MM.1S (cell line): ENCODE measurements at places on chromosomes 1 and 21.

DNA sequence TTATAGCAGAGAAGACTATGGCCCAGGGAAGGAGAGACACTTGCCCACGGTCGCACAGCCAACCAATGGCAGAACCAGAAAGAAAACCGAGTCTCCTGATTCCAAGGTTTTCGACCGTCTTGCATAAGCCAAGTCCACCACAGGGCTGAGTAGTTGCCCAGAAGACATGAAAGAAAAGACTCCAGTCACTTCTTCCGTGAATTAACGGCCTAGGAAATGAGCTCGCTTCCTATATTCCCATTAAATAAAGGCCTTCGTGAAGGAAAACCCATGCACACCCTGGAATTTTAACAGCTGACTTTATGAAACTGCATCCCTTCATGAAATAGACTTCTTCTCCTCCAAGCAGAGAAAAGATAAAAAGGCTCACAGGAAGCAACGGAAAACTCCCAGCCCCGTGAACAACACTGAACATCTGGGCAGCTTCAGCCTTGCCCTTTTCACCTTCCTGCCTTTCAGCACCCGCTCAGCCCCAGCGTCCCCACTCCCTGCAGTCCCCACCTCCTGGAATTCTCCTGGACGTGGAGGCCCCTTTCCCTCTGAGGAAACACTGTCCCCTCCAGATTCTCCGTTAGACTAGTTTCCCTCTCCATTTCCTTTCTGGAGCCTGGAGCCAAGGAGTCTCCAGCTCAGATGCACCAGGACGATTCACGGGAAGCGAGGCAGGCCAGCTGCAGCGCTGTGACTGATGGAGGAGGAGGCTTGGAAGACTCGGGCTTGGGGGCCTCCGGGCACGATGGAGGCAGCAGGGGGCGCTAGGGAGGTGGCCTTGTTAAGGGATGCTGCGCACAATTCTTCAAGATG, 2.7 kb upstream of the MYOC start:
- peak; percentile 50 for DNase-seq

DNA sequence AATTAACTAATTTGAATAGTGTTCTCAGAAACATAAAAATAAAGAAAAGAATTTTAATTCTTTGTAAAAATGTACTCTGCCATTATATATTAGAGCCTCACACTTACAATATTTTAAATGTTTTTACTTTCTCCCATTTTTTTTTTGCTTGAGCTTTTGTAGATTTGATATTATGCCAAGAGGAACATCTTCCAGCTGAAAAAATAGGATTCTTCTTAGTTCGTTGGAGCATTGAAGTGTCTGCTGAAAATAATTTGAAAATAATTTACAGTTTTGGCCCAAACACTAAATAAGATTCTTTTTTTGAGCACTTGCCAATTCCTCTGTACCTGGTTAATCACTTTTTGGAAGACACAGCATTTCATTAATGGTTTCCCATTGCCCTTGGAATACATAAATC, 175.0 kb upstream of the COL11A1 start:
- DNase-seq: no peak

- DNase-seq: no peak
Measured at GRCh38 chr1:182206626-182207239, 145.2 kb upstream of the ZNF648 start.

DNA sequence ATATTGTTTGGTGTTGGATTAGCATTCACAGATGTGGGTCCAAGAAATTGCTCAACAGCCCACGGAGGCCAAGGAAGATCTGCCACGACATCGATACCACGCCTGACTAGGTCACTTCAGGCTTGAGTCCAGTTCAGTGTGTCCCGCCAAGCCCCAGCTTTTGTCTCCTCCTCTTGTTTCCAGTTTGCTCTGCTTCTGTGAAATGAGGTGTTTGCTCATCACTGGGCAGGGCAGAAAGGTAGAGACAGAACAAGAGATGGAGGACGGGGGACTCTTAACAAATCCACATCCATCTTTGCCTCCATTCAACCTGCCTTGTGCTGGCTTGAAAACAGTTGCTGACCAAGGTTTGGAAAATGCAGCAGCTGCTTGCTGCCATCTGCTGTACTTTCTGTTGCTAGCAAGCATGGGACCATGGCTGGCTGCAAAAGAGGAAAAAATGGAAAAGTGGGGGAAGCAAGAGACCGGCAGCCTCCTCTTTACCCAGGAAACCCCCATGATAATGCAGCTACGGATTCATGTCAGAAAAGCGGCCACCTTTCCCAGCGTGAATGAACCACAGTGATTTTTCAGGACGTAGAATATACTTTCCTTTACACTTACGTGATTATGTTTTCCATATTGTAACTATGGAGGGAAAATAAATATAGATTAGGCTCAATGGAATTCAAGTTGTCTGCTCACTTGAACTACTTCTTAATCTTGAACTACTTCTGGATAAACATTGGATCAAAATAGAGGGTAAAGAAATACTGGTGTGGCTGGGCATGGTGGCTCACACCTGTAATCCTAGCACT, 80.2 kb upstream of the GREM2 start:
- peak; percentile 54 for DNase-seq

DNA sequence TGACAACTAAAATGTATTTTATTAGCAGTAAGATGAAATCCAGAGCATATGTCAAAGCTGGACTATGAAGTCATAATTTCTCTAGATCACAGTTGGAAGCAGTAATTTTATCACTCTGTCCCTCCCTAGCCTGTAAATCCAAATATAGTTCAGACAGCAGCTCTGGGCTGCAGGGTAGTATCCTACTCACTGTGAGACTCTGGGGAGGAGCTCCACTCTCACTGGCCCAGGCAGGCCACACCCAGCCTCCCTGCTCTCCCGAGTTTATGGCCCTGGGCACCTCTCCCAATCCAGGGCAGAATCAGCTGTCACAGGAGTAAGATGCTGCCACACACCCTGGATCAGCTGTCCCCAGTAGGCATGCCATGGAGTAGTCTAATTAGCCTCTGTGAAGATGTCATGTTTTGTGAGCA, 131.1 kb downstream of the HLCS start:
- no peak for DNase-seq

DNA sequence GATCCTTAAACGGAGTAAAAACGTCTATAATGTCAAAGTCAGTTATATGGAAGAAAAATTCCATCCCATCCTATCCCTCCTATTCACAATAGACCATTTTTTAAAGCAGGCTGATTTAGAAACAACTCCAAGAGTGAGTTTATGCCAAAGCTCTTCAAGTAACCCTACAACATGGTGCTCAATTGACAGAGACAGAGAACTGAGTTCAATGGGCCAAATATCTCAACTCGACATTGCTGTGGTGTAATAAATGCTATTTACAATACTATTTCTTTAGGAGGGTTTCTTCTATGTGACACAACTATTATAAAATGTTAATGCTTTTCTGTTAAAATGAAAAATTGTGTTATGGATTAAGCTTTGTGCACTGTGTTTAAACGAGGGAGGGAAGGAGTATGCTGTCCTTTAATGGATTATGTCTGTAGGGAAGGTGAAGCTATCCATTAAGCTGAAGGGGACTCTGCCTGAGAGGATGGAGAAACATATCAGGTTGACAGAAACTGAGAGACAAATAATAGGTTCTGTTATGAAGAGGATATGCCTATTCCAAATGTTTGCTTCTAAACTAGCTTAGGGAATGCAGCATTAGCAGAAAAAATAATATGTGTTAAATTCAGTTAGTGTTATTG, 362.5 kb upstream of the CHRM3 start:
- DNase-seq: no peak

- no peak for DNase-seq
Measured at GRCh38 chr21:43921571-43921978, 56.6 kb downstream of the AGPAT3 start.

GRCh38 chr21:40687625-40688024, 159.3 kb downstream of the DSCAM start:
- DNase-seq: no peak

DNA sequence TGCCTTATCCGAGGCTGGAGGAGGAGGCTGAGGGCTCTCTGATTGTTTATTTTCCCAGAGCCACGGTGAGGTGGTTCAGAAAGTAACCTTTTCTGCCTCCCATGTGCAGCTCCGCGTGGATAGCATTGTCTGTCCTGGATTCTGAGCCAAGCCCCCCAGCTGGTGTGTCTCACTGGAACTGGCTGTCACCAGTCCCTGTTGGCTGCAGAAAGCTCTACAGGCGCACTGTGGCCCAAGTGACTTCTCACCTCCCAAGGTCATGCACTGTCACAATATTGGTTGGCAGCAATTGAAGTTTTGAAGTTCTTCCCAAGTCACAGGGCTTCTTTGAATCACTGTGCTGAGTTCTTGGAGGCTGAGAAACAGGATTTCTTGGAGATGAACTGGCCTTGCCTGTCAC, 8.2 kb downstream of the BMP8A start:
- DNase-seq: no peak

GRCh38 chr1:174153085-174153824, 6.1 kb upstream of the RABGAP1L start:
- no peak for DNase-seq

DNA sequence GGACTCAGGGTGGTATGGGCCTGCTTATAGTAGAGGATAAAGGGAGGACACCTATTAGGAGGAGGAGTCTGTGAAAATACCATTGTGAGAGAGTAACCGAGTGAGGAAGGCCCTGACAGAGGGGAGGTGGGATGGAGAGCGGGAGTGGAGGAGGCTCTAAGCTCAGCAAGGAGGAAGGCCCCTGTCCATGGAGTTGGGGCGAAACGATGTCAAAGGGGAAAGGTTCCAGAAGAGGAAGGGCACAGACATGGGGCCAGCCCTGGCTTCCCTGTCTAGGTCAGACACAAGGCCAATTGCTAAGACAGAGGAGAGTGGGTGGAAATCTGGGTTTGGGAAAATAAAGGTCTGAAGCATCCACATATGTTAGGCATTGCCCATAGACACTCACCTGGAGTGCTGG, 44.2 kb downstream of the ELK4 start:
- DNase-seq: no peak

GRCh38 chr1:214538496-214538895, 12.9 kb downstream of the PTPN14 start:
- DNase-seq: no peak

DNA sequence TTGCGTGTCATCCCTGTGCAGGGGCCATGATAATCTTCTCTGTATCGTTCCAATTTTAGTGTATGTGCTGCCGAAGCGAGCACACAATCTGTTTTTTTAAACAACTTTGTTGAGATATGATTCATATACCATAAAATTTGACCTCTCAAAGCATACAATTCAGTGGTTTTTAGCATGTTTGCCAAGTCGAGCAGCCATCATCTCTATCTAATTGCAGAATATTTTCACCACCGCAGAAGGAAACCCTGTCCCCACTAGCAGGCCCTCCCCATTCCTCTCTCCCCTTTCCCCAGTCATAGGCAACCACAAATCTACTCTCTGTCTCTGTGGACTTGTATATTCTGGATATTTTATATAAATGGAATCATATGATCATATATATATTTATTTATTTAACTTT, 78.7 kb upstream of the TINAGL1 start:
- no peak for DNase-seq

DNA sequence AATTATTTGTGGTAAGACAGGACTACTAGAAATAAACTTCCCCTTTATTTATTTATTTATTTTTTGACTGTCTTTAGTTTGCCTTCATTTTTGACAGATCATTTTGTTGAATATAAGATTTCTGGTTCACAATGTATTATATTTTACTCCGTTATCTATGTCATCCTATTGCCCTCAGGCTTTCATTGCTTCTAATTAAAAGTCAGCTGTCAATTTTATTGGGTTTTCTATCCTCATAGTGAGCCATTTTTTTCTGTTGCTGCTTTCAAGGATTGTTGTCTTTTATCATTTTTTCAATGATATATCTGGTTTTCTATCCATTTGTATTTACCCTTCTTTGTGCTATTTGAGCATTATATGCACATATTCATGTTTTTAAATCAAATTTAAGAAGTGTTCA, 866.2 kb downstream of the LRRIQ3 start:
- DNase-seq: no peak

- DNase-seq: no peak
Measured at GRCh38 chr1:66919063-66919462, 5.6 kb downstream of the DNAI4 start.

DNA sequence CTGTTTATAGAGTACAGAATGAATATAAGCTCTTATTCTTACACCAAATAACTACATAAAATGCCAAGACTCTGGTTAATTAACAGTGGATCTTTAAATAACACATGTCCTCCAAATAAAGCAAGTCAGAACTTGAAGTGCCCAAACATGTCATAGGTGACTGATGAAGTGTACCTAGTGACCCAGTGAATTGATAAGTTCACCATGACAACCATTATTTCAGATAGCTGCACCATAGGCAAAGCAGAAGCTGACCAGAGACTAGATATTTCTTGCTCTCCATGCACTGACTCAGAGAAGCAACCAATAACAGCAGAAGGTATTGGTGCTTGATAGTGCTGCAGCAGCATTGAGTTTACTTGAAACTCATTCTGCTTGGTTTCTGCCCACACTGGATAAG, 192.1 kb downstream of the DUSP10 start:
- DNase-seq: no peak

- DNase-seq: no peak
Measured at GRCh38 chr1:17198476-17199258, 6.3 kb upstream of the PADI1 start.

GRCh38 chr1:194296201-194296600, 1109.8 kb upstream of the B3GALT2 start:
- DNase-seq: no peak

DNA sequence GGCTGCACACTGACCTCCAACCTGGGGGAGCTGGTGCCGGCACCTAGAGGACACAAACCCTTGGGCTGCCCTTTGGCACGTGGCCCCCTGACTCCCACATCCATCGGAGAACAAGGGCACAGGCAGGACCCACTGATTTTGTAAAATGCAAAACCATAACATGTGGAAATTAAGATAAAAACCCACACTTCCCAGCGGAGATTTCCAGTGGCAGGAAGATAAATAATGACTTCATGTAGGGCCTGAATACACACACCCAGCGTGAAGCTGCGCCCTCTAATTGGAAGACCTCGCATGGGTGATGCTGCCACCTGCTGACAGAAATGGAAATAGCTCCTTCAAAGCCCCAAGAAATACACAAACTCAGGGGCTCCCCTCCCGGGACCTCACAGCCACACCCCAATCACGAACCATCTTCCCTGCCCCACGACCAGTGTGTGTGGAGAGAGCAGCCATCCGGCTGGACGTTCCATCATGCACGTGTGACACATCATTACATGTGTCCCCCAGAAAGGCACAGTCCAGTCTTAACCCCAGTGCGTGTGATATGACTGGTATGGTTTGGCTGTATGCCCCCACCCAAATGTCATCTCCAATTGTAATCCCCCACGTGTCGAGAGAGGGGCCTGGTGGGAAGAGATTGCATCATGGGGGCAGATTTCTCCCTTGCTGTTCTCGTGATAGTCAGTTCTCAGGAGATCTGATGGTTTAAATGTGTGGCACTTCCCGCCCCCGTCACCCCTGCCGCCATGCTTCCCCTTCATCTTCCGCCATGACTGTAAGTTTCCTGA, 5.7 kb upstream of the TPRG1L start:
- peak; percentile 72 for DNase-seq

- no peak for DNase-seq
Measured at GRCh38 chr1:224820341-224820740, 109.1 kb upstream of the DNAH14 start.

DNA sequence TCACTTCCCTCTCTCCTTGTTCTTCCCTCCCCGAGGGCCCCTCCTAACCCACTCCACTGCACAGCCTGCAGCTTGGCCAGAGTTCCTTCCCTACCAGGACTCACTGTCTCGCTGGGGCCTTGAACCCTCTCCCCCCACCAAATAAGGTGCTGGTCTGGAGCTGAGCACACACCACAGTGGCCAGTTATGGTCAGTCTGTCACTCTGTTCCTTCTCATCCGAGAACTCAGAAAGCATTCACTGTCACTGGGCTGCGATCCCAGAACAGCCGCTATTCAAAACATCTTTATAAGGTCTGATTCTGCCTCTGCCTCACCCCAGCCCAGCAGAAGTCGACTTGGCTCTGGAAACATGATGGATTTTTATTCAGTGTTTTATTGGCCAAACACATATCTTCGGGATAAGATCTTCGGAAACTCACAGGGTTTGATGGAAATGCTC, 19.8 kb upstream of the LBR start:
- DNase-seq: no peak
